ENCODE measurements at places on chromosomes 7 and 10.

GRCh38 chr7:100485471-100485876 lies 1.7 kb downstream of the NYAP1 start:
- no peak for DNase-seq

GRCh38 chr10:33278198-33278597 lies 56.3 kb downstream of the NRP1 start:
- no peak for DNase-seq

GRCh38 chr7:39613577-39613976 lies 9.8 kb upstream of the RALA start:
- no peak for DNase-seq

DNA sequence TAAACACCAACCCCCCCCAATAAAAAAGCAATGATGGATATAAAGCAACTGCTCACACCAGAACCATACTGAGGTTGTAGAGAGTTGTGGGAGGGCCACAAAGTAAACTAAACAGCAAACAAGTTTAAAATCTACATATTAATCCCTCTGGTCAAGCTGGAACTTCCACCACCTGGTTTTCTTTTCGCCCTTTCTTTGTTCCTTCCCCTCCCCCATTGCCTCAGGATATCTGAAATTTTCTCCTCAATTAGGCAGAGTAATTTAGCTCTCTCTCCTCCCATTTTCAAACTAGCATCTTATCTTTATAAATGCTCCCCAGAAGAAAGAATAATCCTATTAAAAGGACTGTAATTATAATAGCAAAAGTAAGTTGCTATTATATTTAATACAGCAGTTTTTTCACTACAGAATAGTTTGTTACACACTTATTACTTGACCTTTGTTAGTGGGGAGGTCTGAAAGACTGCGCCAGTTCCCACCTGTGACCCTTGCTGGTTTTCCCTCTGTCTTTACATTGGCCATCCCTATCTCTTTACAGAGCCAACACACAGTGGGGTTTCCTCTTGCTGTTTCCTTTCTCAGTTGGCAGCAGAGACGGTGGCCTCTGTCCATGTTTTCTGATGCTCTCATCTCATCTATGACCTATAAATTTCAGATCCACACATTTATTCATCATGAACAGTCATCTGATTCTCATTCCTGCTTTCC lies 235.4 kb downstream of the RNLS start:
- no peak for DNase-seq

- no peak for DNase-seq
These were observed 47.0 kb downstream of the FAM171A1 start for GRCh38 chr10:15324113-15324512.

DNA sequence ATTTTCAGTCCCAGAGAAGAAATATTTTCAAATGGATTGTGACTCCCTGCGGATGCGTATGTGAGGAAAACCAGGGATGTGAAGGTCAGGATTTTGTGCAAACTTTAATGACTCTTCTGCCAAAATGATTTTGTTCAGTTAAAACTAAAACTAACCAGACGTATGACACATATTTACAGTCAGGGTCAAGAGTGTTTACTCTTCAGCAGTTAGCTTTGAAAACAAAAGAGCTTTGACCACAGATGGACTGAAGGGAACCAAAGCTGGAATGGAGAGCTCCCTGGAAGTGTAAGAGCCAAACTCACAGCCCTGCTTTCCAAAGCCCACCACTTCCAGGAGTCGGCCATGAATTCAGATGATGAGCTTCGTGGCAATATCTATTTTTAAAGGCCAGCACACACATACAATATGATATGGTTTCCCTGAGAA lies 15.5 kb downstream of the SVIL start:
- no peak for DNase-seq

- no peak for DNase-seq
These were observed 107.6 kb downstream of the CNNM2 start for GRCh38 chr10:103025696-103026095.

DNA sequence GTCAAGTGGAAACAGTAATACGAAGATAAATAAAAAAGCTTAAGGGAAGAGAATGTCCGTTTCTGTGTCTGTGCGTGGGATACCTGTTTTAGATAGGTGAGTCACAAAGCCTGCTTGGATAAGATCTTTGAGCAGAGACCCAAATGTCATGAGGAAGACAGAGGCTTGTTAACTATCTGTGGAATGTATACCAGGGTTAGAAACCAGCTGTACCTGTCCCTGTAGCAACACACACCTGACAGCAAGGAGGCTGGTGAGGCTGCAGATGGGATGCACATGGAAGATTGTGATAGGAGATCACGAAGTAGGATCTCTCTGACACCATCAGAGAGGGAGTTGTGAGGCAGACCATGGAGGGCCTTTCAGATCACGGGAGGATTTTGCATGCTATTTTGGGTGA lies 105.3 kb downstream of the ARHGAP21 start:
- no peak for DNase-seq

DNA sequence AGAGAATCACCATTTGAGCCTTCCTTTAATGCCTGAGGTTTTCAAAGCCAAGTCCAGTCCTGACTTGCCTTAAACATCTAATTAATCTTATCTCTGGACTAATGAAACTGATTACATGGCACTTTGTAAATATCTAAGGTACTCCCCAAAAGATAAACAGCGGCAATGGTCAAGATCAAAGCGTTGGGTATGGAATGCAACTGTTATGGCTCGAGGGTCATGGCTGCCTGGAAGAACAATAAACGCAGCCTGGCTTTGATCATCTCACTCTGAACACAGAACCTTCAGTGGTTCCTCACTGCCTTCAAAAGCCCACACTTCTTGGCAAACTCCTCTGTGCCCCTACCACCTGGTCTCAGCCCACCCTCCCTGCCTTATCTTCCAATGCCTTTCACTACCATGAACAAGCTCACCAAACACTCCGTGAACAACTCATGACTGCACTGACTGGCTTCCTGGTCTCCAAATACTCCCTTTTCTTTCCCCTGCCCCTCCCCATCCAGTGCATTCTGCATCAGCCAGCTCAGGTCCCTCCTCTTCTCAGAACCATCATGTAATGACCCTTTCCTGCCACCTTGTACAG lies 150.2 kb upstream of the NFE2L3 start:
- no peak for DNase-seq

DNA sequence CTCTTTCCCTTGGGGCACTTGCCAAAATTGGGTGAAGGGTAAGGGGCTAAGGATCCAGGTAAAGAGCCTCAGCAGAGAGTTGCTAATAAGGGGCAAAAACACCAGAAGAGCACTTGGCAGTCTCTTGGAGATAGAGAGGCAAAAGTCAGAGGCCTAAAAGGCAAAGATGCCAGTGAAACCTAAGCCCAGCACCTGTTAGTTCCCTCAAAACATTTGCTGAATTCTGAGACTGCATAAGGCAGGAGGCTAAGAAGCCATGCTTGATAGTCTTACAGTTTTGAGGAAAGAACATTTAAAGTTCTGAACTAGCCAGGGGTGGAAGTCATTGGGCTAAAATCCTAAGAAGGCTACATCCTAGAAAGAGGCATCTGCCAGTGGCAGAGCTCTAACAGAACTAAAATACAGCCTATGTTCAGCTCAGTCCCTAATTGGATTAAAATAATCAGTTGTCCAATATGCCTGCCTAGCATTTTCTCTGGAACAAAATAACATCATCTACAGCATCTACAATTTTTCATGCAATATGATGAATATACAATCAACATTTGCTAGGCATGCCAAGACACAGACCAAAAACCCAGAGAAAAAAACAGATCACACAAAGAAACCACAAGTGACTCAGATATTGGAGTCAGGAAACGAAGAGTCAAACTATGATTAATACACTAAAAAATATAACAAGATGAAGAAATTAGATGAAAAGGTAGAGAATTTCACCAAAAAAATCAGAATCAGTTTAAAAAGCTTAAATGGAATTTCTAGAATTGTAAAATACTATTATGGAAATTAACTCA lies 7.7 kb downstream of the HTR7 start:
- DNase-seq: no peak

- peak; percentile 37 for DNase-seq
These were observed 1.6 kb downstream of the TCF7L2 start for GRCh38 chr10:112951359-112952281.

DNA sequence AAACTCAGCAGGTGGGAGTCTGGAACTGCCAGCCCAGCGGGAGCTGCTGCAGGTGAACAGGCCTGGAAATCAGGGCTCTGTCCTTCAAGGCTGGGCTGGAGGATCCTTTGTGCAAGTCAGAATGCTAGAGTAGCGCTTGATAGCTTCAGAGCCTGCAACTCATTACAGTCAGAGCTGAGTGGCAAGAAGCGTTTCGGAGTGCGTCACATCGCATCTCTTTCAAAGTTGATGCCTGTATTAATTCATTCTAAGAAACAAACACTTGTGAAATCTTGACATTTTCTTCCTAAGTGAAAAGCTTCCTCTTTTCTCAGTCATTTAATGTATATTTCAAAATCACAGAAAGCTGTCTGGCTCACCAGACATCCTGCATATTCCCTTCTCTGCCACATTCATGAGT lies 121.2 kb upstream of the NPS start:
- no peak for DNase-seq

DNA sequence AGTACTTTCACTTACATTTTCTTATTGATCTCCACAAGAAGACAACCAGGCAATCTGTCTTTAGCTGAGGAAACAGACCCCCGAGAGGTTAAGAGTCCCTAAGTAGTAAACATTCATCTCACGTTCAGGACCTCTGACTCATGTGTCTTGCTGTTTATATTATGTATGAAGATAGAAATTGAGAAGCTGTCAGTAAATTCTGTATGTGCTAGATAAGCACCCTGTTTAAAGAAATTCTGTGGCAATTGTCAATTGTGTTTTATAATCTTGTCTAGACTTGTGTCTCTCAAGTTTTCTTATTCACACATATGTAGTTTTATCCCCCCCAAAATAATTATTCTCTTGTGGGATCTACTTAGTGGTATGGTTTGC lies 14.5 kb downstream of the ADK start:
- no peak for DNase-seq

DNA sequence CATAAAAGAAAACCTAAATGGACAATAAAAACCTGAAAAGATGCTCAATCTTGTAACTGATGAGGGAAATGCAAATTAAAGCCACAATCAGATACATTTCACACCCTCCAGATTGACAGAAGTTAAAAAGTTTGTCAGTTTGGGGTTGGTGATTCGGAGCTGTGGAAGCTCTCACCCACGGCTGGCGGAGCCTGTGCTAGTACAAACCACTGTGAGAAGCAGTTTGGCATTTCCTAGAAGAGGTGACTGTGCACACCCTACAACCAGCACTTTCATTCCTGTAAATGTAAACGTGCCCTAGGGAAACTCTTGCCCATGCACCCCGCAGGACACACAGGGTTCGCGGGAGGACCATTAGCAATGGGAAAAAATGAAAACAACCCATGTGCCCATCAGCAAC lies 114.1 kb downstream of the BMS1 start:
- DNase-seq: no peak

GRCh38 chr10:133422807-133423771 lies 1.3 kb downstream of the SPRN start:
- DNase-seq: no peak

- DNase-seq: no peak
These were observed 18.8 kb downstream of the TET1 start for GRCh38 chr10:68578974-68579373.

- no peak for DNase-seq
These were observed 1.7 kb upstream of the FAM237B start for GRCh38 chr7:90322837-90323236.

- no peak for DNase-seq
These were observed 584.0 kb downstream of the PTPRN2 start for GRCh38 chr7:158003441-158004122.

Measured in OCI-LY7 (cell line).